Cortex of kidney (tissue), 1 donor: ENCODE measurements at places on chromosomes 6 and 20.

- no peak for DNase-seq
Measured at GRCh38 chr6:14797875-14798593, 447.8 kb upstream of the JARID2 start.

GRCh38 chr6:149140137-149140909 lies 177.2 kb upstream of the TAB2 start:
- DNase-seq, result no peak

DNA sequence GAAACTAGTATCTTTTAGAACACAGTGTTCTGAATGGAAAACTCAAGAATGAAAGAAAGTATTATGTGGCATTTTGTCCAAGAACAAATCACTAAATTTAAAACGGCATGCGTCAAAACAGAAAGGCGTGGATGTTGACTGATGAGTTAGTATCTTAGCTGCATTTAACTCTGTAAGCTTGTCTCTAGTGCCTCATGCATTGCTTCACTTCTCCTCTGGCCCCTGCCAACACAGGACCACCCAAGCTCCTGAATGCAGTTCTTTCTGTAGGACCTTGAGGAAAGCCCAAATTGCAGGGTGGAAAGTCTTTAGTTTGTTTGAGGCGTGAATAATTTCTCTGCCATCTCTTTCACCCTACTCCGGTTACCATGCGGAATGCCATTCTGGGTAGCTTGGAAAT lies 632.2 kb downstream of the COL12A1 start:
- DNase-seq, result no peak

- DNase-seq, result no peak
Measured at GRCh38 chr6:77448546-77448945, 14.7 kb downstream of the HTR1B start.

- DNase-seq, result no peak
Measured at GRCh38 chr6:96723362-96723761, 113.9 kb downstream of the GPR63 start.

GRCh38 chr20:17834804-17835203 lies 133.8 kb downstream of the SNX5 start:
- no peak for DNase-seq

- no peak for DNase-seq
Measured at GRCh38 chr20:6818033-6818808, 50.7 kb downstream of the BMP2 start.

DNA sequence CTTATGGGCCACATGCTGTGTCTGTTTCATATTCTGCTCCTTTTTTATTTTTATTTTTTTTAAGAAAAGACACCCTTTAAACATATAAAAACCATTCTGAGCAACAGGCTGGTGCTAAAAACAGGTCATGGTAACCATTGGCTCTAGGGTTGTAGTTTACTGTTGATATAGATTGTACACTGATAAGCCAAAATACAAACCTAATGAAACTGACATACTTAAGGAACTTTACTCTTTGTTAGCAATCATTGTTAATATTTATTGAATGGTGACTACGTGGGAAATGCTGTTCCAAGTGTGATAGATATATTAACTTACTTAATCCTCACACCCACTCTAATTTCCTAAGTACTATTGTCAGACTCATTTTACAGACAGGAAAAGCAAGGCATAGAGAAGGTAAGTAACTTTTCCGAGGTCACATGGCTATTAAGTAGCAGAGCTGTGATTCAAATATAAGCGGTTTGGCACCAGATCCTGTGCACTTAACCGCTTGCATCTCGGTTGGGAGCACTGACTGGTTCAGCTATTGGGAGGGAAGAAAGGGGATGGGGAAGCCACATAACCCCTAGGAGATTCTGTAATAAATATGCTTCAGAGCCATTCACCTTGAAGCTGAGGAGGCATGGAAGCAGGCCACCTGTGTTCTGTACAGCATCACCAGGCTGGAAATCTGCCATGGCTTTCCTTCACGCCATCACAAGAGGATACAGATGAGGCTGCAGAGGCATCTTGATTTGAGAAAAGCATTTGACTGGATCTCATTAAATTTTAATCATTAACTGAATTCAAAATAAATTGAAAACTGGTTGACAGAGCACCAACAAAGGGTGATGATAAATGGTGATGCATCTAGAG lies 4.9 kb downstream of the TRAF3IP2 start:
- DNase-seq, result no peak

DNA sequence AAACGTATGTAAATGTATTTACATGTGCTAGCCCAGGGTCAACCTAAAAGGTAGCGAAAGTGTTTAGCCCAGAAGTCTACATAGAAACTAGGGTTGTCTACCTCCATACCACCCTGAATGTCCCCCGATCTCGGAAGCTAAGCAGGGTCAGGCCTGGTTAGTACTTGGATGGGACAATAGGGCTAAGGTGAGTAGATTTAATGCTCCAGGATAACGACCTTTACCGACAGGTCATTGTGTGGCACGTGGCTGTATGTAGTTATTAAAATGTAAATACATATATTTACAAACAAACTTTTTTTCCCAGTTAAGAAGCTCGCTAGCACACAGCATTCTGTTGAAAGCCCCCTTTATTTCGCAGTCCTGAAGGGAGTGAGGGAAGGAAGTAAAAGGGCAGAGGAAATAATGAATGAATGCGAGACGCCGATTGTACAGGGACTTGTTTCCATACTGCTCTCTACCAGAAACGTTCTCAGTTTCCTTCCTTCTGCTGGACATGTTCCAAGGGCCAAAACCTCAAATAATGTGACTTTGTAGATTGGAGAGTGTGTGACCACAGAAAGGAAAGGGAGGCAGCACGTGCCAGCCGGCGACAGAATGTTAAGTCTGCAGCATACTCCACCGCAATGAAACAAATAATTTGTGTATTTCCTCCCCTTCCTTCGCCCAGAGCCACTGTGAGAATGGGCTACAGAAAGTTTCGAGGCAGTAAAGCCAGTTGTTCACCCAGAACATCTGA lies 612 bp downstream of the ADAT2 start:
- no peak for DNase-seq

DNA sequence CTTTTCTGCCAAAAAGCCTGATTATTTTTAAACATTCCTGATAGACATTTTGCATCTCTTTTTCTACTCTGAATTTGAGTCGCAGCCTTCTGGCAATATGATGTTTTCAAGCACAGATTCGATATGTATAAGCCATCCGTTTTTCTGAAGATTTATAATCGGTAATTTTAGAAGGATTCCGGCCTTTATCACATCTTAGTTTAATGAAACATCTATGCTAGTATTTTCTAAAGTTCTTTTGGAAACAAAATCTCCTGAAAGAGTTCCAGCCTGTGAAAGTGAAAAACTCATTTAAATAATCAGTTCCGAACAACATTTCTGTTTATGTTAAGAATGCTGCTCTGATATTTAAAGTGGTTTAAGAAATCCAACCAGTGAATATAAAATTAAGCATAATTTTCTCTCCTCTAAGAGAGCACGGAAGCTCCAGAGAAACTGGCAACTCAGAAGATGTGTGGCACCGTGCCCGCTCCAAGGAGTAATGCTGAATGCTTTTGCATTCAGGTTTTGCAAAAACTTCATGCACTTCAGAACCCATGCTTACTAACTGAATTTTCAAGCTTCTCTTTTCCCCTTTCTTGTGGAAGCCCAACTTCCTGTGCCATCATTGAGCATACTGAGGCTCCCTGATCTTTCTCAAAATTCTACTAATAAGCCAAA lies 20.7 kb downstream of the NDUFAF4 start:
- no peak for DNase-seq

GRCh38 chr20:49610691-49611538 lies 43.0 kb upstream of the PTGIS start:
- no peak for DNase-seq

- DNase-seq, result no peak
Measured at GRCh38 chr6:98711380-98711779, 123.0 kb upstream of the POU3F2 start.

GRCh38 chr6:106128981-106129781 lies 43.0 kb downstream of the PRDM1 start:
- DNase-seq, result no peak
